ENCODE measurements at places on chromosomes 13 and 19. TPM values are rescaled to one million over a fixed set of nuclear protein-coding genes. Genes with fewer than 3 reads are reported as not detected.

Gene FUT3
- total RNA-seq = not detected

Gene FSD1
- not detected for total RNA-seq

Gene SLC35E1
- 34.1 TPM for total RNA-seq

Gene CBY2
- not detected for total RNA-seq

Gene C19orf73
- total RNA-seq = 1.7 TPM

Gene PLIN4
- 1.3 TPM for total RNA-seq
